ENCODE measurements at places on chromosomes 5 and 9.
A peak's percentile ranks its signal among the peaks of the same experiment; 100 is the strongest.

DNA sequence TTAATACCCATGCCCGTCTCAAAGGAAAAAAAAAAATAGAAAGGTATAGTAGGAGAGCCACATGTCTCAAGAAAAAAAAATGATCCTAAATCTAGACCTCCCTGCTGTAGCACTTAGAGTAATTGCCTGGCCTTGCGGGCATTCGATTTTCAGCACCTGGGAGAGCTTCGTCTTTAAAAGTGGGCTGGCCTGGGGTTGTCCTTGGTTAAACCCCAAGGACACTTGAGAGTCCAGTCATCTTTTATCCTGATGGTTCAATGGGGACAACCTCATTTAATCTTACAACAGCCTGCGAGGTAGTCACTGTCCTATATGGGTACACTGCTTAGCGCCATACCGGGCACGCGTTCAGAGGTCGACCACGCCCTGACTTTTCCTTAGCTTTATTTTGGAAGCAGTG is 60.1 kb downstream of the MAT2B start:
- no peak for DNase-seq

GRCh38 chr5:116498503-116499048 is 76.0 kb downstream of the SEMA6A start:
- no peak for DNase-seq

- peak; percentile 61 for DNase-seq
Measured at GRCh38 chr5:124544366-124545055, 201.9 kb downstream of the ZNF608 start.

GRCh38 chr5:39599721-39600431 is 175.1 kb upstream of the DAB2 start:
- DNase-seq, result no peak

DNA sequence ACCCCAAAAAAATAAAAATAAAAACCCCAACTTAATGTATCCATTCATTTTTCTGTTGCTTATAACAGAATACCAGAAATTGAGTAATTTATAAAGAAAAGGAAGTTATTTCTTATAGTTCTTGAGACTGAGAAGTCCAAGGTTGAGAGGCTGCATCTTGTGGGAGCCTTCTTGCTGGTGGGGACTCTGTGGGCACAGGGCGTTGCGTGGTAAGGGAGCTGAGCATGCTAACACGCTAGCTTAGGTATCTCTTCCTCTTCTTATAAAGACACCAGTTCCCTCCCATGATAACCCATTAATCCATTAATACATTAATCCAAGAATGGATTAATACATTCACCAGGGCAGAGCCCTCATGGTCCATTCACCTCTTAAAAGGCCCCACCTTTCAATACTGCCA is 150.9 kb downstream of the ZSWIM6 start:
- no peak for DNase-seq

GRCh38 chr9:28832168-28832770 is 1259.0 kb upstream of the C9orf72 start:
- DNase-seq, result no peak

Data from GM12864 (cell line).